ENCODE measurements at places on chromosomes 2 and 18. TPM values are rescaled to one million over a fixed set of nuclear protein-coding genes. Genes with fewer than 3 reads are reported as not detected.

Gene UGT1A8
- total RNA-seq, result not detected

Gene CYP26B1
- 13.4 TPM for total RNA-seq

DNA sequence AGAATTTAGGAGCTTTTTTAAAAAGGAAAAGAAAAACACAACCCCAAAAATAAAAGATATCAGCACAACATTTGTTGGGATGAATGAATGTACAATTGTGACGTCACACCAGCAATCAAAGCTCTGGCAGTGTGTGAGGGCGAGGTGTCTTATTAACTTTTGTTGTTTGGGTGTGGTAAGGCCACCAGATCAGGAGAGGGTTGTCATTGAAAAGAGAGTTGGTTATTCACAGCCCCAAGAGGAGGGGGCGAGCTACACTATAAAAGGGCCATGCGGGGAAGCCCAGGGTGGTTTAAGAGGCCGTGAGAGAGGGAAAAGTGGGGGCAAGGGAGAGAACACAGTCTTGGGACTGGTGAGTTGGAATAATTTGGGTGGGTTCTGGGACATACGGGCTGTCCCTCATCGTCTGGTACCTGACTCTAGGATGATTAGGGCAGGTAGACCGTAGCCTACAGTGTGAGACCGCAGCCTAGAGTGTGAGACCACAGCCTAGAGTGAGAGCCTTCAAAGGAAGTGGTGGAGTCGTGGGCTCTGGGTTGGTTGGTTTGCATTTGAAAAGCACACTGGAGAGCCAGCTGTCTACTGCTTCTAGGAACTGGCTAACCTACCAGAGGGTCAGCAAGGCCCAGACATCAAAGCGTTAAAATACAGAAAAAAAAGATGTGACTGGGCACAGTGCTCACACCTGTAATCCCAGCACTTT is 128.4 kb downstream of the INO80D start:
- H3K36me3 ChIP-seq, result no peaks in the 10 kb centered on the region
- no peaks in the 10 kb centered on the region for H3K4me1 ChIP-seq
- no peak overlapping the region for H3K27ac ChIP-seq
- no peak for DNase-seq
- no peaks in the 10 kb centered on the region for H3K27me3 ChIP-seq

DNA sequence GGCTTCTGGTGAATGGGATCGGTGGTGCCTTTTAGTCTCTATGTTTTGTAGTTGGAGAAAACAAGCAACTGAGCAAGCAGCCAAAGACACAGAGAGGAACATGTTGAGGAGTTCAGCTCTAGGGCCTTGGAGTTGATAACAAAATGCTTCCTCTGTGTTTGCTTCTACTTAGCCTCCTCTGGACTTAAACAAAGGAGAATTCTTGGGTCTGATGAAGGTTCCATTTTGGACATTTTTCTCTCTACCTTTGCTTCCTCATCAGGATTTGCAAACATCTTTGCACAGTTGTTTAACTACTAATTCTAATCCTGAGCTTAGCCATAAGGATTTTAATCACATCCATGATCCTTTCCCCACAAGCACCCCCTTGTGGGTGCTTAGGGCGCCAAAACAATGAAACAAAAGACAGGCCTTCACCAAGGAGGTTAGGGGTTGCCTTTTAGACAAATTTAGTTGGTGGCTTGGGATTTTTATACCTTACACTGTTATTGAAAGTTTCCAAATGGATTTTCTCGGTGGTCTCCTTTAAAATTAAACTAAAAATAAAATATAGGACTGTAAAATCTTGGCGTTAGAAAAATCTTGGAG is 148.5 kb upstream of the SATB2 start:
- H3K4me1 ChIP-seq, result peaks cover 3% of the 10 kb centered on the region
- no peak overlapping the region for H3K27ac ChIP-seq
- no peak overlapping the region for H3K4me3 ChIP-seq
- H3K27me3 ChIP-seq, result no peaks in the 10 kb centered on the region

Gene DNAJC5G
- not detected for total RNA-seq

Gene HMSD
- 2.0 TPM for total RNA-seq

DNA sequence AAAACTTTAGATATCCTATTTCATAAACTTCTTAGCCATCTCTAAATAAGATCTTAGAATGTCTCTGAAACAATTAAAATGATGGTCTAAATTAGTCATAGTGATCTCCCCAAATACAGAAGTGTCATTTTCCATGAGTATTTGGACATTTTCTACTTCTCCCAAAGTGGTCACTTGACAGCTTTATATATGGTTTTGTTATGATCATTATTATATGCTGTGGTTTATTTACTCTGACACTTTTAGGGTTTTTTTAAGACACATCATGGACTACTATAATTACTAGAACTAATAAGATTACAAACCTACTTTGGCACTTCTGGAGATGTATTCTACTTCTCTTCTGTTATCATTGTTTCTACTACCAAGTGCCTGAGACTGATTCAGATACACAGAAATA is 47.1 kb downstream of the SLC25A12 start:
- H3K4me1 ChIP-seq, result peaks cover 3% of the 10 kb centered on the region
- H3K4me3 ChIP-seq, result no peak overlapping the region
- no peak overlapping the region for H3K27ac ChIP-seq

DNA sequence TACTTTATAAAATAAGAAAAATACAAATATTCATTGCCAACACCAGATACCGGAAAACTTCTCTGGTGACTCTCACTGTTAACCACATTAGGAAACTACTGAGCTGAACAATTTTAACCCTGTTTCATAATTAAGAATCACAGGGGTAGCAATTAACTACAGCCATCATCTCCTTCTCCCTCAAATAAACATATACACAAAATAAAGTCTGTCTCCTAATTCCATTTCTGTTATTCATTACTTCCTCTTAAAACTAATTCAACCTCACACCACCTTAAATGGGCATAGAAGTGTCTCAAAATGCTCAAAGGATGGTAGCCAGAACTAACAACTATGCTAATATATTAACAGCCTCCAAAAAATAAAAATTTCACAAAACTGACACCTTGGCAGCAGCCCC is 60.7 kb downstream of the ACVR1 start:
- no peak overlapping the region for H3K27ac ChIP-seq
- DNase-seq, result no peak
- H3K4me1 ChIP-seq, result peaks cover 4% of the 10 kb centered on the region
- H3K4me3 ChIP-seq, result no peak overlapping the region
- H3K36me3 ChIP-seq, result no peaks in the 10 kb centered on the region
- H3K27me3 ChIP-seq, result no peaks in the 10 kb centered on the region

- no peaks in the 10 kb centered on the region for H3K36me3 ChIP-seq
- no peak for DNase-seq
- H3K4me3 ChIP-seq, result no peak overlapping the region
- no peaks in the 10 kb centered on the region for H3K4me1 ChIP-seq
- no peaks in the 10 kb centered on the region for H3K27me3 ChIP-seq
Measured at GRCh38 chr2:625415-626333, 51.5 kb downstream of the TMEM18 start.

Gene RAB17
- total RNA-seq, result 19.3 TPM

Gene STAT4
- 0.52 TPM for total RNA-seq

Gene CGREF1
- total RNA-seq, result 8.7 TPM

GRCh38 chr2:134173338-134174016 is 80.4 kb upstream of the MGAT5 start:
- peaks cover 7% of the 10 kb centered on the region for H3K4me1 ChIP-seq
- H3K4me3 ChIP-seq, result no peak overlapping the region
- H3K27me3 ChIP-seq, result no peaks in the 10 kb centered on the region
- no peaks in the 10 kb centered on the region for H3K36me3 ChIP-seq

GRCh38 chr2:43058726-43059110 is 167.7 kb downstream of the ZFP36L2 start:
- no peaks in the 10 kb centered on the region for H3K36me3 ChIP-seq
- no peak overlapping the region for H3K27ac ChIP-seq
- DNase-seq, result no peak
- H3K27me3 ChIP-seq, result no peaks in the 10 kb centered on the region

- H3K27ac ChIP-seq, result no peak overlapping the region
- H3K36me3 ChIP-seq, result no peaks in the 10 kb centered on the region
- no peaks in the 10 kb centered on the region for H3K4me1 ChIP-seq
- DNase-seq, result no peak
- H3K4me3 ChIP-seq, result no peak overlapping the region
Measured at GRCh38 chr18:45488645-45489044, 126.6 kb upstream of the SLC14A2 start.

- no peak overlapping the region for H3K4me3 ChIP-seq
- DNase-seq, result no peak
- H3K4me1 ChIP-seq, result peaks cover 2% of the 10 kb centered on the region
- H3K27me3 ChIP-seq, result no peaks in the 10 kb centered on the region
- H3K36me3 ChIP-seq, result no peaks in the 10 kb centered on the region
Measured at GRCh38 chr2:216017365-216017764, 4.0 kb upstream of the MREG start.

Gene ATP5MC3
- total RNA-seq, result 136 TPM

DNA sequence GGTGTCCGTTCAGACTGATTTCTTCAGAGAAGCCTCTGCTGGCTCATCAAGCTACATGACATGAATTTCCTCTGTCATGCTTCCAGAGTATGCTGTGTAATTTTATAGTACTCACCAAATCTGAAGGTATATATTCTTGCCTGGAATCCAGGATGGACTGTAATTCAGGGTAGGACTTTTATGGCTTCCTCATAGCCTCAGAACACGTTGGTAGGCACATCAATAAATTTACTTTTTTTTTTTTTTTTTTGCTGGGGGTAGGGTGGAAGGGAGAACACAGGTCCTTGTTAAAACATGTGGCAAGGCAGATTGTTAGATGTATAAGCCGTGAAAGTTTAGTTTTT is 34.4 kb downstream of the MTA3 start:
- H3K4me3 ChIP-seq, result no peak overlapping the region
- H3K4me1 ChIP-seq, result peaks cover 2% of the 10 kb centered on the region
- H3K36me3 ChIP-seq, result no peaks in the 10 kb centered on the region
- H3K27me3 ChIP-seq, result no peaks in the 10 kb centered on the region
- no peak for DNase-seq
- H3K27ac ChIP-seq, result no peak overlapping the region

Gene HRH4
- not detected for total RNA-seq

GRCh38 chr2:202679980-202680379 is 45.2 kb downstream of the FAM117B start:
- no peaks in the 10 kb centered on the region for H3K27me3 ChIP-seq
- H3K27ac ChIP-seq, result no peak overlapping the region
- no peaks in the 10 kb centered on the region for H3K4me1 ChIP-seq
- no peak for DNase-seq
- no peak overlapping the region for H3K4me3 ChIP-seq
- H3K36me3 ChIP-seq, result no peaks in the 10 kb centered on the region

DNA sequence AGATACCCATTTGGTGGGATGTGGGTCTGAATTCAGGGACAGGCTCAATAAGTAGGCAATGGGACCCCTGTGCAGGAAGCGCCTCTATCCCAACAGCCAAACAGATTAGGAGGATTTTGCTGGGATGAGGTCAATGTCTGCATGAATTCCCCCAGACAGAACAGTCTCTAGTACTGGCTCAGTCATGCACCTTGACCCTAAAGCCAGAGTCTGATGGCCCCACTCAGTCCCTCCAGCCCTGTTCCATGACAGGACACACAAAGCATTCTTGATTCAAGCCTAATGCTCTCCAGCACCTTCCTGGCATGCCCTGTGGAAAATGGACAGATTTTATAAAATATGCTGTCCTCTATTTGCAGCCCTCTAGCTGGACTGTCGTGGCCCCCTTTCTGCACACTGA is 49.8 kb upstream of the RAB6D start:
- H3K27ac ChIP-seq, result no peak overlapping the region
- H3K4me3 ChIP-seq, result no peak overlapping the region
- no peak for DNase-seq
- no peaks in the 10 kb centered on the region for H3K36me3 ChIP-seq
- H3K27me3 ChIP-seq, result no peaks in the 10 kb centered on the region

GRCh38 chr2:241052677-241053360 is 49.3 kb downstream of the MTERF4 start:
- no peaks in the 10 kb centered on the region for H3K4me1 ChIP-seq
- DNase-seq, result peak; percentile 20
- no peak overlapping the region for H3K27ac ChIP-seq
- no peaks in the 10 kb centered on the region for H3K36me3 ChIP-seq
- H3K4me3 ChIP-seq, result no peak overlapping the region
- no peaks in the 10 kb centered on the region for H3K27me3 ChIP-seq

DNA sequence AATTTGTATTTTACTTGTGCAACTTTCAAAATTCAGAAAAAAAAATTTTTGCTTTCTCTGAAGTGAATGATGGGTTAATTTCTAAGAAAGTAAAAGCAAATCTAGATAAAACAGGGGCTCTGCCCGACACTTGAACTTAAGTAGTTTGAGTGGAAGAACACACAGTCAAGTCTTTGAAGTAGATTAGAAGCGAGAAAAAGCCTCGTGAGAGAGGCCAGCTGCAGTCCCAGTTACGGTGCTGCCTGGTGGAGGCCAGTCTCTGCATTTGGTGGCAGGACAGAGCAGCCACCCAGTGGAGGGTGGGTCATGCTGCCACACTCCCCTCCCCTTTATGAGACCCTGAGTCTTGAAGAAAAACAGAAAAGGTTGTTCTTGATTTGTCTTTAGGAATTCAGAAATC is 81.8 kb downstream of the INPP5D start:
- H3K27ac ChIP-seq, result no peak overlapping the region
- DNase-seq, result no peak
- H3K27me3 ChIP-seq, result no peaks in the 10 kb centered on the region
- H3K4me3 ChIP-seq, result no peak overlapping the region
- no peaks in the 10 kb centered on the region for H3K4me1 ChIP-seq

Gene SLC30A3
- total RNA-seq, result 0.56 TPM

Gene AGBL5
- total RNA-seq, result 24.7 TPM

DNA sequence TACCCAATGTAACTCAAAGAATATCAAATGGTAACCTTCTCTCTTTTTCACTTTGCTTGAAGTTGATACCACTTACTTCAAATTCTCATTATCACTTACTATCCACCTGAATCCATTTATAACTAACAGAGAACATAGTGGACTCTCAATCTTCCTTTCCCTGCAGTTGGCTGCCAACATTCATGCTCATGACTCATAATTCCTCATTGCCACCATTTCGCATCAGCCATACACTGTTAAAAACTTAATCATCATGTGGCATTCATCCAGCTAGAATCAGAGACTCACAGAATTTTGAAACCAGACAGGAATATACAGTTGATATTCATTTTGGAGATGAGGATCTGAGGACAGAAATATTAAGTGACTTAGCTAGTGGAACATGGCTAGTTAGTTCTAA is 56.8 kb downstream of the SLC4A10 start:
- no peak overlapping the region for H3K27ac ChIP-seq
- H3K27me3 ChIP-seq, result no peaks in the 10 kb centered on the region
- DNase-seq, result no peak
- H3K4me3 ChIP-seq, result no peak overlapping the region

DNA sequence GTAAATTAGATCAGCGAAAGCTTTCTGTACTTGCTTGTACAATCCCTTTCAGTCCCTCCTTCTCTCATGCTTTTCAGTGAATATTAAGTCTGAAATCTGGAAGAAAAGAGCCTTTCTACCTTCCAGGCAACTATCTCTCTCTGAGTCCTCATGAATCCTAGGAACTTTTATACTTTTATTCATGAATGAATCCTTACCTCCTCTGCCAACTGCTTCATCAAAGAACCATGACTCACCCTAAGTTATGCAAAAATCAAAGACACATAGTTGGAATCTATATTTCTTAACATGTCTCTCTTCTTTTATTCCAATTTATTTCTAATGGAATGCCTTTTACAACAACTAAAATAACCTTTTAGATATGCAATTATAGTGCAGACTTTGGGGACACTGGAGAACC is 394.2 kb downstream of the CLIP4 start:
- H3K27me3 ChIP-seq, result no peaks in the 10 kb centered on the region
- no peak overlapping the region for H3K4me3 ChIP-seq
- no peaks in the 10 kb centered on the region for H3K4me1 ChIP-seq
- no peak overlapping the region for H3K27ac ChIP-seq
- no peak for DNase-seq

Gene ANKRD62
- not detected for total RNA-seq

Gene LIMS4
- total RNA-seq, result 55.6 TPM

- H3K4me1 ChIP-seq, result no peaks in the 10 kb centered on the region
- H3K27me3 ChIP-seq, result no peaks in the 10 kb centered on the region
- H3K4me3 ChIP-seq, result no peak overlapping the region
- H3K27ac ChIP-seq, result no peak overlapping the region
- no peak for DNase-seq
Measured at GRCh38 chr18:55024564-55024963, 65.3 kb upstream of the CCDC68 start.

Gene TIGD1
- 4.4 TPM for total RNA-seq

Data from ovary (tissue), 10 donors.